ENCODE measurements at places on chromosomes 2 and 18.

- DNase-seq = no peak
Observed at GRCh38 chr2:143128681-143129580, at the start of gene ARHGAP15. TSS of gene ARHGAP15 (plus strand) at chr2:143129419.

- no peak for DNase-seq
Observed at GRCh38 chr2:138210487-138210886, 246.2 kb downstream of the HNMT start.

GRCh38 chr2:169768262-169768995, 30.2 kb upstream of the SSB start:
- DNase-seq = no peak

DNA sequence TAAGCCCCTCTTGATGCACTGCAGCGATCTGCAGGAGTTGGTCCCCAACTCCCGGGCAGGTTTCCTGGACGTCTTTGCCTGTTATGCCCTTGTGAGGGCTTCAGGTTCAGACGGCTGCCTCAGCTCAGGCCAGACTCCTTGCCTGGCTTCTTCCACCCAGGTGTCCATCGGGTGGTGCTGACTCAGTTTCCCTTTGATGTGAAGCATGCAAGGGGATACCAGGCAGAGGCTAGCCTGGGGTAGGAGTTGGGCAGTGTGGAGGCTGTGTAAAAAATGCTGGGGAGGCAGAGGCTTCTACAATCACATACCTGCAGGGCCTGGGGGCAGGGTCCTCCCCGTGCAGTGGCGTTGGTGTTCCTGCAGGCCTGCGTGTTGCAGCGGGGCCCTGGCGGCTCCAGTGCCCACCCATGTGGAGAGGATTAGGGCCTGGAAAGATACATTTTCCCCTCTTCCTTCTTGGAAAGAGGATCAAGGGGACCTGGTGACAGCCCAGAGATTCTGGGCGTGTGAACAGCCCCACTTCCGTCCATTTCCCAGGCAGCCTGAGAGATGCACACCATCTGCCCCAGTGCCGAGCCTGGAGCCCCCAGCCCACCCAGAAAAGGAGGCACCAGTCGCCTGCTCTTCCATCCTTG, 338.3 kb downstream of the DYSF start:
- DNase-seq = no peak

Data from dorsolateral prefrontal cortex (tissue), 122 donors.